ENCODE measurements at places on chromosomes 7 and 10. TPM values are rescaled to one million over a fixed set of nuclear protein-coding genes. Genes with fewer than 3 reads are reported as not detected.

Gene GPR37
- total RNA-seq = not detected

Gene SLC16A12
- 7.2 TPM for total RNA-seq

Gene DNA2
- 2.6 TPM for total RNA-seq

Gene GSDME
- 7.4 TPM for total RNA-seq

Gene CHST15
- 5.0 TPM for total RNA-seq

Gene VIPR2
- 9.5 TPM for total RNA-seq

Gene FBH1
- 78.8 TPM for total RNA-seq

Gene FAM13C
- 6.8 TPM for total RNA-seq

Gene ITIH2
- not detected for total RNA-seq

Gene NKX2-3
- not detected for total RNA-seq

Gene CDK1
- total RNA-seq = 3.9 TPM
